Activated CD8-positive, alpha-beta memory T cell treated with anti-CD3 and anti-CD28 coated beads for 1 hour (primary cell): ENCODE measurements at places on chromosomes 2 and 18.

DNA sequence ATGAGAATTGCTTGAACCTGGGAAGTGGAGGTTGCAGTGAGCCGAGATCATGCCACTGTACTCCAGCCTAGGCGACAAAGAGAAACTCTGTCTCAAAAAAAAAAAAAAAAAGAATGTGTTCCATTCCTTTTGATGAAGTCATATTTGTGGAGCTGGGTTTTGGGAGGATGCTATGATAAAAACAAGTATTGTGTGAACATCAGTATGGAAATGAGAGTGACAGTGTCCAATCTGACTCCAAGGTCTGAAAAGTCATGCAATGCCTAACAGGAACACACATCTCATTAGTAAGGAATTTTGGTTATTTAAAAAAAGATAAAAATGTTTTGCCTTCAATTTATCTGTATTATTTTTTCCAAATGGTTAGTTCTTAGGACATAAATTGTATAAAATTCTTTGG is 11.8 kb downstream of the GCFC2 start:
- no peak for DNase-seq

GRCh38 chr2:32258242-32258641 is 6.4 kb downstream of the NLRC4 start:
- DNase-seq = no peak

GRCh38 chr2:129912871-129913694 is 66.4 kb upstream of the RAB6C start:
- no peak for DNase-seq

- DNase-seq = no peak
These were observed 41.0 kb downstream of the SLC14A2 start for GRCh38 chr18:45656194-45656770.

GRCh38 chr2:224025874-224026273 is 13.2 kb downstream of the SERPINE2 start:
- DNase-seq = peak; percentile 20

- DNase-seq = no peak
These were observed 73.7 kb downstream of the PTGR3 start for GRCh38 chr18:75135158-75135725.

- DNase-seq = no peak
These were observed 2.9 kb upstream of the EPB41L3 start for GRCh38 chr18:5546660-5547059.

DNA sequence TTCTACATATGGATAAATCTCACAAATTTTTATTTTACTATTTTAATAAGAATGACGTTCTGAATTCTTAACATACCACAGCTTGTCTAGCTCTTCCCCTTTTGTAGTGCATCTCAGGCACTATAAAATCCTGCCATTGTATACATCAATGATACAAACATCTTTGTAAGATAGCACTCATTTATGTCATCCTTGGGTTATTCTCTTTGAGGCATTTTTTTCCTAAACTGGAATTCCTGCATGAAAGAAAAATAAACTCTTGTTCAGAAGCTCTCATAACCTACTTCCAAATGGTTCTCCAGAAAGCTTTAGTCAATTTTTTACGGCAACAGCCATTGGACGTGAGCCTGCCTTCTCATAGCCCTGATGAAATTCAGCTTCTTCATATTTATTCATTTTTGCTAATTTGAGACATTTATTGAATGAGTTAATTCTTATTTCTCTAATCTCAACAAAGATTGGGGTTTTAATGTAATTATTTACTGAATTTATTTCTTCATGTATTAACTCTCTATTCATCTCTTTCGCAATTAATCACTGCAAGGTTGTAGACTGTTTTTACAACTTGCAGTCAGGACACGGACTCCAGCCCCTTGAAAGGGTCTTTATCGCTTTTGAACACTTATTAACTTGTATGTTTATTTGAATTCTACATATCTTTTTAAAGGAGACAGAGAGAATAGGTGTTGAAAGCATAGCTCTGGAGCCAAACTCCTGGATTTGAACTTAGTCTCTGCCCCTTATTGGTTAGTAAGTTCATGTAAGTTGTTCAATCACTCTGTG is 57.6 kb upstream of the PARD3B start:
- DNase-seq = no peak
